Kidney epithelial cell (primary cell): ENCODE measurements at places on chromosomes 1 and 21. TPM values are rescaled to one million over a fixed set of nuclear protein-coding genes. Genes with fewer than 3 reads are reported as not detected.

Gene FRRS1
- 1.3 and 2.7 TPM in 2 replicates for total RNA-seq

Gene CRYAA
- total RNA-seq, result not detected in 2 replicates

Gene ADAMTSL4
- total RNA-seq, result 0.46 and 1.7 TPM in 2 replicates

Gene NCF2
- 62.5 and 86.1 TPM in 2 replicates for total RNA-seq

Gene MROH9
- total RNA-seq, result not detected in 2 replicates

Gene S100A3
- 5.8 and 12.0 TPM in 2 replicates for total RNA-seq

Gene RAB7B
- total RNA-seq, result 0.13 TPM in 1 of 2 replicates, not detected in the other

DNA sequence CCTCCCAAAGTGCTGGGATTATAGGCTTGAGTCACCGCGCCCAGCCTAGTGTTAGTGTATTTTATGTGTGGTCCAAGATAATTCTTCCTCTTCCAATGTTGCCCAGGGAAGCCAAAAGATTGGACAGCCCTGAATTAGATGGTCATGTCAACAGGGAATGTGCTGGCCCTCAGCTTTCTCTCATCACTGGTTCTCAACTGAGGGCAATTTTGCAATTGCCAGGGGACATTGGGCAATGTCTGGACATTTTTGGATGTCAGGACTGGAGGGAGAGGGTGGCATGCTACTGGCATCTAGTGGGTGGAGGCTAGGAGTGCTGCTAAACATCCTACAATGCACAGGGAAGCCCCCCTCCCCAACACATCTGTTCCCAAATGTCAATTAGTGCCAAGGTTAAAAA, 95.0 kb downstream of the LAMC2 start:
- no peak for DNase-seq

DNA sequence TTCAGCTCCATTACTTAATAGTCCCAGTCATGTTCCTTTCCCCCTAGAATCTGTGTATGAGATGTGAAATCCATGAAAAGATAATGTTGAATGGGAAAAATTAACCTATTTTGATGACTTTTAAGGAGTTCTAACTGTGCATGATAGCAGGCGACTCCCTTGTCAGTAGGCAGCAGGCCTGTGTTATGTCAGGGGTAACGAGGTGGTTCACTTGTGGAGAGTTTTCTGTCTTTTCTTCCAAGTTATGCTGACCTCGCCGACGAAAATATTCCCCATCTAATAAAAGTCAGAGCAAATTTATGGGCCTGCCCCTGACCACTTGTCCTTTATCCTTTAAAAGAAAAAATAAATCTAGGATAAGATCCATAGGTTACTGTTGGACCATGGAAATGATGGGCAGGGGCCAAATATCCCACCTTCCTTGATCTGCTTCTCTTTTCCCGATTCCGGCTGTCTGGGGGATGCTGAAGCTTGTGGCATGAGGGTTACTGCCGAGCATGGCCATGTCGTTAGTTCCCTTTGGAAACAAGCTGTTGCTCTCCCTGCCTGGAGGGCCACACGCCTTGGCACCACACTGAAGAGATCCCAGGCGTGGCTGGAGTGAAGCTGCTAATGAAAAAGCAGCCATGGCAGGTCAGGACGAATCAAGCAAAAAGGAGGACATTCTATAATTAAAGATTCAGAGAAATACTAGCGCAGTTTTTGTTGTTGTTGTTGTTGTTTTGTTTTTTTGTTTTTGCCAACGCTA, 93.8 kb downstream of the ROR1 start:
- DNase-seq, result no peak

GRCh38 chr21:42389449-42389835, 6.4 kb downstream of the TMPRSS3 start:
- no peak for DNase-seq

DNA sequence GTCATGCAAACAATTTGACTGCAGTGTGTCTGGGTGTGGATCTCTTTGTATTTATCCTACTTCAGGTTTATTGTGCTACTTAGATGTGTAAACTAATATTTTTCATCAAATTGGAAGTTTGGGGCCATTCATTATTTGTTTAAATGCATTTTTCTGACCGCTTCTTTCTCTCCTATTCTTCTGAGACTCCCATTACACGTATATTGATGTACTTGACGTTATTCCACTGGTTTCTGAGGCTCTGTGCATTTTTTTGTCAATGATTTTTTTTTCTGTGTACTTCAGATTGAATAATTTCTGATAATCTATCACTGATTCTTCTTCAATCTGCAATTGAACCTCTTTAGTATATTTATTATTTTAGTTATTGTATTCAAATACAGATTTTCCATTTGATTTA, 276.8 kb downstream of the RYR2 start:
- no peak for DNase-seq

GRCh38 chr21:20642681-20643080, 355.5 kb upstream of the NCAM2 start:
- DNase-seq, result no peak

DNA sequence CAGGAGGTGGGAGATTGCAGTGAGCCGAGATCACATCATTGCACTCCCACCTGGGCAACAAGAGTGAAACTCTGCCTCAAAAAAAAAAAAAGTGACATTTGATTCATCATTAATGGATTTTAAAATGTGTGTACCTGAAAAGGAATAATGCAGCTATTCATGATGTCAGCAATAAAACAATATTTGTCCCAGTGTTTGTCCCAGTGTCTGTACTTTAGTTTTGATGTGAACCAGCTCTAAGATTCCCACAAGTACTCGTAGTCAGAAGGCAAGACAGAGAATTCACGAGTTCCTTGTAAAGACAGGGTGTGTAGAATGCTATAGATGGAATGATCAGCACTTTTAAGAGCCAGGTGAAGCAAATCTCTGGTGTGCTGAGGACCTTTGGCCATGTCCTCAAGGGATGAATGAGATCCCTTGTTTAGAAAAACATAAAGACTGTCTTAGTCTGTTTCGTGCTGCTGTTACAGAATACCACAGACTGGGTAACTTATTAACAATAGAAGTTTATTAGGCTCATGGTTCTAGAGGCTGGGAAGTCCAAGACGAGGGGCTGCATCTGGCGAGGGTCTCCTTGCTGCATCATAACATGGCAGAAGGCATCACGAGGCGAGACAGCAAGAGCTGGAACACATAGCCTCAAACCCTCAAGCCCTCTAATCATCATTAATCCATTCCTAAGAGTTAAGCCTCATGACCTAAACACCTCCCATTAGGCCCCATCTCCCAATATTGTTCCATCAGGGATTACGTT, 12.0 kb upstream of the TMPRSS2 start:
- DNase-seq, result no peak
